ENCODE measurements at places on chromosomes 6 and 20.

DNA sequence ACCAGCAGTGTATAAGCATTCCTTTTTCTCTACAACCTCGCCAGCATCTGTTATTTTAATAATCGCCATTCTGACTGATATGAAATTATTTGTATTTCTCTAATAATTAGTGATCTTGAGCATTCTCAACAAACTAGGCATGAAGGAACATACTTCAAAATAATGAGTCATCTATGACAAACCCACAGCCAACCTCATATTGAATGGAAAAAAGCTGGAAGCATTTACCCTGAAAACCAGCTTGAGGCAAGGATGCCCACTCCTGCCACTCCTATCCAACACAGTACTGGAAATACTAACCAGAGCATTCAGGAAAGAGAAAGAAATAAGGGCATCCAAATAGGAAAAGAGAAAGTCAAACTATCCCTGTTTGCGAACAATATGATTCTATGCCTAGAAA, 390.6 kb upstream of the ID4 start:
- H3K4me3 ChIP-seq = no peak overlapping the region
- DNase-seq = no peak
- H3K27me3 ChIP-seq = no peaks in the 10 kb centered on the region

DNA sequence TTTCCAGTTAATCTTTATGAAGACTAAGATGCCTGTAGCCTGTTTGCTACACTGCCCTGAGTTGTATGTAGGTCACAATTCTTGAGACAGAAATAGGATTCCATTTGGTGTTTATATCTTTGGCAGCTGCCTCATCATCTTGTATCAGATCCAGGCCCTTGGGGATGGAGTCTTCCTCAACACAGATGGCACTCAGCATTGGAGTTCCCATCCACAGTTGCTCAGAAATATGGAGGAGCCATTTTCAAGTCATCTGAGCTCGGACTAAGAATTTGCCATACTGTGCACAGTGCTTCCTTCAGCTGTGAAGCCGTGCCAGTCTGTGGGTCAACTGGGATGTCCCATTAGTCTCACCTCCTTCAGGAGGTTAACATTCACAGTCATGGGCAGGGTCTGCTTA, 156.6 kb downstream of the ZDHHC14 start:
- peaks cover 83% of the 10 kb centered on the region for H3K4me1 ChIP-seq
- no peak overlapping the region for H3K27ac ChIP-seq
- no peak overlapping the region for H3K4me3 ChIP-seq

DNA sequence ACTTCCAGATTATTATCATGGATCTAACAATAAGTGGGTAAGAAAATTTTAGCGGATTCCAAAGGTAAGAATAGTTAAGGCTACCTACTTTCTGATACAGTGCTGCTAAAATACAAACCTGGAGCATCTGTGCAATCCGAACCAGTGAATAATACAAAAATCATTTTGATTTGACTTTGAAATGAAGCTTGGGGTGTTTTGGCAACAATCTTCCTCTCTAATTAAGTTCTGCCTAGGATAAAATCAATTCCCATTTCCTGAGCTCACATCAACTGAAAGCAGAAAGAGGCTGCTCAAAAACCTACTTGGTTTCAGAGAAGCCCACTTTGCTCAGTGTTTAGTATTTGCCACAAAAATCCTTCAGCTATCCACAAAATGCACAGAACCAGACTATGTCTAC, 18.7 kb upstream of the SH3BGRL2 start:
- H3K27ac ChIP-seq = peak overlapping the region; percentile 80
- H3K4me3 ChIP-seq = no peak overlapping the region
- no peak for DNase-seq
- no peaks in the 10 kb centered on the region for H3K4me1 ChIP-seq

- DNase-seq = no peak
- H3K27me3 ChIP-seq = no peaks in the 10 kb centered on the region
- no peak overlapping the region for H3K27ac ChIP-seq
- H3K36me3 ChIP-seq = no peaks in the 10 kb centered on the region
- no peaks in the 10 kb centered on the region for H3K4me1 ChIP-seq
- H3K4me3 ChIP-seq = no peak overlapping the region
Observed at GRCh38 chr6:105429676-105430075, 26.8 kb upstream of the PREP start.

GRCh38 chr20:36611625-36612024, 6.0 kb downstream of the RAB5IF start:
- DNase-seq = no peak
- no peak overlapping the region for H3K4me3 ChIP-seq
- peaks cover 15% of the 10 kb centered on the region for H3K4me1 ChIP-seq
- H3K36me3 ChIP-seq = peaks cover 53% of the 10 kb centered on the region
- no peaks in the 10 kb centered on the region for H3K27me3 ChIP-seq

DNA sequence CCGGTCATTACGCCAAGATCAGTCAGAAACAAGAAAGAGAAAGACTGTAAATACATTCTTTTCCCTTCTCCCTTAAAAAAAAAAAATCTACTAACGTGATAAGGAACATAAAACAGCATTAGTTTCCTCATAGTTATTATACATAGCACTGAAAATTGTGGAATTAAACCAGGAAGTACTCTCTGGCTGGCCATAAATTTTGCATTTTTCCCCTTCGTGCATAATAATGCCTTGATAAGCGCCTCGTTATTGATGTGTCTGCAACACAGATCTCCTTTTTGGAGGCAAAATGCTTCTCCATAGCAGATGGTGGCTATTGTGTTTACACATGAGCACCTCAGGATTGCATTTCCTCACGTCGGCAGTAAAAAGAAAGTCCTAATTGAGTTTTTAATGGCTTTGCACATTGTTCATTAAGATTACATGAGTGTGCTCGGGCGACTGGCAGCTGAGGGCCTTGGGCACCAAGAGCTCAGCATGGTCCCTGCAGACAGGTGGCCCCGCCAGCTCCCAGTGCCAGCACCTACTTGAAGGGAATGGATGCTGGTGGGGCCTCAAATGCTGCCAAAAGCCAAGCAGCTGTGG, 394.5 kb downstream of the PTPRT start:
- no peak for DNase-seq
- no peaks in the 10 kb centered on the region for H3K36me3 ChIP-seq
- no peaks in the 10 kb centered on the region for H3K4me1 ChIP-seq

DNA sequence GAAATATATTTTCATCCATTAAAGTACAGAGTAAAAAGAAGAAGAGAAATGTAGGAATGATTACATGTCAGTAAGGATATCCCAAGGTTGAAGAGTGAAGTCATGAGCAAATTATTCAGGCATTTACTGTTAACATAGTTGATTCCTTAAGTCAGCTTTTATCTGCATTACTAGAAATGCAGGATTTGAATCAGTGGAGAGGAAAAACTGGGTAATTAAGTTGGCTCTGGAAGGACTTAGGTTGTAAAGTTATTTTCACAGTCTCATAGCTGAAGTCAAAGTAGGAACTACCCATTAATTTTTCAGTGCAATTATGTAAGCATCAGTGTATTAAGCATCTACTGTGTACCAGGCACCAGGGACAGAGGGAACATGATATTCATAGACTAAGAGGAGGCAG, 7.8 kb downstream of the NAA20 start:
- peaks cover 22% of the 10 kb centered on the region for H3K36me3 ChIP-seq
- no peak for DNase-seq
- H3K4me1 ChIP-seq = peaks cover 14% of the 10 kb centered on the region
- H3K27me3 ChIP-seq = no peaks in the 10 kb centered on the region
- no peak overlapping the region for H3K4me3 ChIP-seq

DNA sequence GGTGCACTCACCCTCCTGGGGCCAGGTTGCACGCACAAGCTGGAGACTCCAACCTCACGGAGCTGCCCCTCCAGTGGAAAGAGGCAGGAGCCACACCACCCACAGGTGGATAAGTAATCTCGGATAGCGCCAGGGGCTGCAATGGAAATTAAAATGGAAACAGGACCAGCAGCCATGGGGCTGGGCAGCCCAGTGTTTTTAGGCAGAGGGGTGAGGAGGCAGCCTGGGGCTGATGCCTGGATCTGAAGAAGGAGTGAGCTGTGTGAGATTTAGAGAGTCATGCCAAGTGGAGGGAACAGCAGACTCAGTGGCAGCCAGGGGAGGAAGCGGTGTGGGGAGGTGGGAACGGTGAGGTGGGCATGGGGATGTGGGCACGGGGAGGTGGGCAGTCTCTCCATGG, 275.6 kb downstream of the SMOC2 start:
- no peak overlapping the region for H3K27ac ChIP-seq
- no peak for DNase-seq
- H3K36me3 ChIP-seq = no peaks in the 10 kb centered on the region
- H3K4me3 ChIP-seq = no peak overlapping the region
- H3K27me3 ChIP-seq = no peaks in the 10 kb centered on the region
- H3K4me1 ChIP-seq = no peaks in the 10 kb centered on the region

DNA sequence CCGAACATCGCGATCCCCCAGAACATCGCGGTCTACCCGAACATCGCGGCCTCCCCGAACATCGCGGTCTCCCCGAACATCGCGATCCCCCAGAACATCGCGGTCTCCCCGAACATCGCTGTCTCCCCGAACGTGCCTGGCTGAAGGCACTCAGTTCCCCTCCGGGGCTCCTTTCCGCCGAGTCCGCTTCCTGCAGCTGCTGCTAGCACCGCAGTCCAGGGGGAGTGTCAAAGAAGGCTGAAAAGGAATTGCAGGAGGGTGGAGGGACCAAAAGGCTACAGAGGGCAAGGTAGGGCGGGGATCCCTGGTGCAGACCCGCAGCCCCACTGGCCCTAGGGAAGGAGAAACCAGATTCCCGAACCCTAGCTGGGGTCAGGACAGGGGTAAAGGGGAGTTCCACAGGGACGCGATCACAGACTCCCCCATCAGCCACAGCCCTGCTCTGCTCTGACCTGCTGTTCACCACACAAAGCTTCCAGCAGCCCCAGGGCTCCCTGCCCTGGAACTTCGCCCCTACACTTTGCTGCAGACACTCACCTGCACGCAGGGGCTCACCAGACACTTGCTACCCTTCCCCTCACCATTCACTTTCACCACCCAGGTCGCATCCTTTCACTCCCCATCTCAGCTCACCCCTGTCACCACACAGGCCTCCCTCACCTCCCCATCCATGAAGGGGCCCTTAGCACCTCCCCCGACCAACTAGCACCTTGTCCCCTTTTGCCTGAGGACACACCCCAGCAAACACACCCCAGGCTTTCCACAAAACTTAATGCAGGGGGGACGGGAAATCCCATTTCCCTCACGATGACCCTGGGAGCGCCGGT, 1.7 kb downstream of the ULBP1 start:
- peak overlapping the region; percentile 94 for H3K27ac ChIP-seq
- H3K27me3 ChIP-seq = peaks cover 95% of the 10 kb centered on the region
- peak overlapping the region; percentile 93 for H3K4me3 ChIP-seq
- DNase-seq = no peak
- peaks cover 29% of the 10 kb centered on the region for H3K4me1 ChIP-seq

All from stimulated activated naive B cell treated with anti-CD40 and anti-IgM and Interleukin-4, amounts not matched to agents 10 μg/mL and 1 μg/mL and 100 μg/mL, for 72 hours (primary cell).